ENCODE measurements at places on chromosomes 13 and 19.
A peak's percentile ranks its signal among the peaks of the same experiment; 100 is the strongest.

DNA sequence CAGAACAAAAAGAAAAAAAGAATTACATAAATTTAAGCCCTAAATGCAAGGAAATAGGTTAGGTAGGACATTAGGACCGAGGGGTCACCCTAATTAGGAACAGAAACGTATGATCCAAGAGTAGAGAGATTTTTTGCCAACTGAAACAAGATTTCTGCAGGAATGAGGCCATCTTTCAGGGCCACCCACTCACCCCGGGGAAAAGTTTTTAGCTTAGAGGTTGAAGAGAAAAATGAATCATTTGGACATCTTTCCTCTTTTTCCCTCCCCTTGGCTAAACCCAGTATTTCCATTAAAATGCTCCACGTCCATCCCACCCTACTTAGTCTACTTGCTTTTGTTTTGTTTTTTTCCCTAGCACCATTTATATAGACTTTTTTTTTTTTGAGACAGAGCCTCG is 10.6 kb upstream of the PNMA8A start:
- DNase-seq: peak; percentile 25

DNA sequence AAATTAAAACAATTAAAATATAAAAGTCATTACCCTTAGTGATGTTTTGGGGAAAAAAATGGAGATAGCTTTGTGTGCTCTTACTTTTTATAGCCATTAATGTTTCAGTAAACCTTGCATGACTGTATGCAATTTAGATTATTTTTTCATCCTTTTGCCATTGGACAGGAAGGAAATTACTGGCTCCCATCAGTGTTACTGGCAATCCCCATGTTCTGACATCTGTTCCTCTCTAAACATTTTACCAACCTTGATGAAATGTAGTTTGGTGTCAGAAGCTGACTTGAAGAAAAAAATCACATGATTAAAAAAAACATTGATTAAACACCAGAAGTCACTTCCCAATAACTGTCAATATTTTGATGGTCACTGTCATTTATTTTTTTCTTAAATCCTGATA is 52.3 kb upstream of the ZNF536 start:
- no peak for DNase-seq

- no peak for DNase-seq
These were observed 42.7 kb downstream of the INSR start for GRCh38 chr19:7251494-7251893.

- DNase-seq: no peak
These were observed 198.3 kb downstream of the KCNRG start for GRCh38 chr13:50213526-50213925.

- DNase-seq: no peak
These were observed 290.8 kb upstream of the PCDH9 start for GRCh38 chr13:67520886-67521285.

DNA sequence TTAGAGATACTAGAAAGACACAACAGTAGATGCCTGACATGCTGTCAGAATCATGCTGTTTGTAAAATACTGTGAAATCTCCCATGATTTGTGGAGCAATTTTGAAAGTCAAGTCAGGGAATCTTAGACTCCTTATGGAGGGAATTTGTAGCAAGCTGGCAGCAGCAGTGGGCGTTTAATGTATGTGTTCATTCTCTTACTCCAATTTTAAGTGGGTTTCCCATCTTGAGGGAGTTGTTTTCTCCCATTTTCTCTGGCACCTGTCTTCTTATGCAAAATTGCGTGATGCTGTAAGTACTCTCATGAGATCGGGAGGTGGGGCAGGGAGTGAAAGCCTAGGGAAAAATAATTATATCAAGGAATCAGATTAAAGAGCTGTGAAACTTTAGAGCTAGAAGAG is 16.0 kb upstream of the GTF2F2 start:
- DNase-seq: no peak

- no peak for DNase-seq
These were observed 1.3 kb downstream of the CLDN10 start for GRCh38 chr13:95553581-95554385.

DNA sequence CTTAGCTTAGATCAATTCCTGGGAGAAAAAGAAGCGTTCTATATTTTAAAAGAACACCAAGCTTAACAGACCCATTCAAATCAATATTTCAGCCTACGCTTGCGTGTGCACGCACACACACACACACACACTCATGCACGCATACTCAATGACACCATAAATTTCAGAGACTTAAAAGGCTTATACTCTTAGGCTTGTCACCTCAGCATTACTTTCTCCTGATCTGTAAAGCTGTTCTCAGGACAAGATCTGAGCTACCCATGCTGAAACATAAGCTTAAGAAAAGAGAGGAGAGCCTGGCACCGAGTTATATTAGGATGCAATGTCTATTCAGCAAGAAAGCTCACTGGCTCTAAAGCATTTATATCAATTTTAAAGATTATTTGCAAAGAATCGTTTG is 368.5 kb downstream of the FGF14 start:
- no peak for DNase-seq

GRCh38 chr19:12783291-12783848 is 7.9 kb upstream of the JUNB start:
- DNase-seq: no peak

- DNase-seq: no peak
These were observed 1189.7 kb downstream of the EFNB2 start for GRCh38 chr13:105345730-105346129.

GRCh38 chr19:35879068-35879467 is 10.7 kb downstream of the APLP1 start:
- no peak for DNase-seq

- no peak for DNase-seq
These were observed 1.2 kb upstream of the HIF3A start for GRCh38 chr19:46295401-46296201.

GRCh38 chr13:84443463-84443862 is 561.2 kb upstream of the SLITRK1 start:
- no peak for DNase-seq

DNA sequence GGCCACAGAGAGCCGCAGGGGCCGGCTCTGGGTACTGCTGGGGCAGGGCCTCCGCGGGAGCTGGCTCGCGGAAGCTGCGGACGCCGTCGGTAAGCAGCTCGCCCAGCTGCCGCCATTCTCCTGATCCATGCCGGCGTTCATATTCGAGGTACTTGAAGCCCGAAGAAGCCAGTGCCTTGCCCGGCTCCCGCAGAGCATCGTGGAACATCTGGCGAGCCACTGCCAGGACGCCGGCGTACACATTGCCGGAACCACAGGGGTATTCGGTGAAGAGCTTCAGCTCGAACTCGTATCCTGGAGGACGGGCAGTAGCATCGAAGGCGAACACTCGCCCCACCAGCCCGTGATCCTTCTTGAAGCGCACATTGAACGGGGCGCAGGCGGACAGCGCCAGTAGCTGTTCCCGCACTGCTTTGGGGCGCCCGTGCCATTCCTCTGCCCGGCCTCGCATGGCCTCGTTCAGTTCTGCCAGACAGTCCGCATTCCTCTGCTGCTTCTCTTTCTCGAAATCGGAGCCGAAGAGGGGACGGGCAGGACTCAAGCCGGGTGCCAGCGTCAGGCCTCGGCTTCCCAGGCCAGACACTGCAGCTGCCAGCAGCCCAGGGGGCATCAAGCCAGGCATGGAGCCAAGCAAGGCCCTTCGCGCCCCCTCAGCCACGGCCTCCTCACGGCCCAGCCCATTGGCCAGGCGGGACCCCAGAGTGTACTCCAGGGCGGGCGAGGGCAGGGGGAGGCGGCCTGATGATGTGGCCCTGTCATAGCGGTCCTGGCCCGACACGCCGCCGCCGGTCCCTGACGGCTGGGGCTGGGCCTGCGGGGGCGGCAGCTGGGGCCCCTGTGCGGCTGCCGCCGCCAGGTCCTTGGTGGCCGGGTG is 1.0 kb downstream of the IRF2BP1 start:
- DNase-seq: no peak

GRCh38 chr13:26529441-26529840 is 28.0 kb upstream of the WASF3 start:
- peak; percentile 72 for DNase-seq

DNA sequence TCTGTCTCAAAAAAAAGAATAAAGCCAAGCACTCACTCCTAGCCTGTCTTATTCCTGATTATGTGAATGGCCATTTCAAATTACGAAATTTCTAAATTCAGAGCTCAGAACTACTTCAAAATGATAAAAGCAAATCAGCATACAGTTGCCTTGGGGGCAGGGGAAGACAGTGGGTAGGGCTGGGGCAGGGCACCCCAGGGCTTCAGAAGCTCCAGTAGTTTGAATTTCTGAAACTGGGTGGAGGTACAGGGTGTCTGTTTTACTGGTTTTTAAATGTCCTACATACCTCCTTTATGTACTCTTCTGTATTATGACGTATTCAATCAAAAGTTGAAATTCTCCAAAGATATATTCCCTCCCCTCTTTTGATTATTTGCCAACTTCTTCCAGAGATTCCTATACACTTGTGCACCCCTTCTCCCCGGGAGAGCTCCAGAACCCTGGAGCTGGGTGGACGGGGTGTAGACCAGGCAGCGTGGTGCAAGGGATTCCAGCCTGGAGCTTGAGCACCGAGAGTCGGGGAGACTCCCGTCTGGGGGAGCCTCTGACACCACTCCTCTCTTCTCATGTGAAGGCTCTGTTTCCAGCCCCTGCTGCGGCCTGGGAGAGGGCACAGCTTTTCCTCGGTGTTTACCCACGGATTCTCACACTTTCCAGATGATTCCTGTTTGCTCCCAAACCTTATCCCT is 84.7 kb upstream of the GPR183 start:
- no peak for DNase-seq

DNA sequence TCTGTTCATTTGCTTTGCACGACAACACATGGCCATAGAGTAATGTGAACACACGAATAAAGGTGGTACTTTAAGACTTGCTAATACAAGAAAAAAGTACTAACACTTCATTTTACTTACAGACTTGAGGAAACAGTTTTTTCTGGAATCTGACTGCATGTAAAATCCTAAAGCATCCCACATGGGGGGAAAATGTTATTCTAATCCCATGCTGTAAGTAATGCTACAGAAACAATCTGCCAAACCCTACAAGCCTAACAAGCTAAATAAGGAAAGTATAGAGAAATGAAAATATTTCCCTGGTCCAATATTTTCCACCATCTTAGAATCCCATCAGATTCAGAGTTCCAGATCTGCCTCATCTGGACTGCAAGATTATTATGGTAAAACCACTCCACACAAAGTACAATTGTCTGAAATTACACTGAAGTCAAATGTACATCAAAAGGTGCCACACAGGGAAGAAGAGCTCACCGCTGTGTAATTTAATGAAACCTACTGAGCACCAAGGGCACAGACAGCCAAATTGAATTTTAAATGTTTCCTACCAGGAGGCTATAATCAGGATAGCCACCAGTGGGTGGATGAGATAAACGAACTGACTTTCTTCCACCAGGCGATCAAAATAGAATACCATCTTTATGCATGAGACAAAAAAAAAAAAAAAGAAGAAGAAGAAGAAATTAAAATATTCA is 22.0 kb downstream of the LHFPL6 start:
- no peak for DNase-seq

DNA sequence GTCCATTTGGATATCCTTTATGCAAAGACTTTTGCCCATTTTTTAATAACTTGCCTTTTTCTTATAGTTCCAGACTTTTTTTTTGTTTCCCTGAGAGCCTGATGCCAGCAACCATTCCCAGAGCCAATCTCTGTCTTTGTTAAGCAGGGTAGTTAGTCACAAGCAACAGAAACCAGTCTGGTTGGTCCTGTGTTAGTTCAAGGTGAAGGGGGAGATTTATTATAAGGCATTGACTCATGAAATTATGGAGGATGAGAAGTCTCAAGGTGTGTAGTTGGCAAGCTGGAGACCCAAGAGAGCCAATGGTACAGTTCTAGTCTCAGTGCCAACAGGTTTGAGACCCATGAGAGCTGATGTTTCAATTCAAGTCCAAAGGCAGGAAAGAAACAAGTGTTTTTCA is 33.0 kb downstream of the GPR12 start:
- DNase-seq: no peak

- no peak for DNase-seq
These were observed 11.2 kb downstream of the VASP start for GRCh38 chr19:45518469-45518826.

GRCh38 chr19:33705090-33705847 is 83.5 kb downstream of the CHST8 start:
- no peak for DNase-seq

DNA sequence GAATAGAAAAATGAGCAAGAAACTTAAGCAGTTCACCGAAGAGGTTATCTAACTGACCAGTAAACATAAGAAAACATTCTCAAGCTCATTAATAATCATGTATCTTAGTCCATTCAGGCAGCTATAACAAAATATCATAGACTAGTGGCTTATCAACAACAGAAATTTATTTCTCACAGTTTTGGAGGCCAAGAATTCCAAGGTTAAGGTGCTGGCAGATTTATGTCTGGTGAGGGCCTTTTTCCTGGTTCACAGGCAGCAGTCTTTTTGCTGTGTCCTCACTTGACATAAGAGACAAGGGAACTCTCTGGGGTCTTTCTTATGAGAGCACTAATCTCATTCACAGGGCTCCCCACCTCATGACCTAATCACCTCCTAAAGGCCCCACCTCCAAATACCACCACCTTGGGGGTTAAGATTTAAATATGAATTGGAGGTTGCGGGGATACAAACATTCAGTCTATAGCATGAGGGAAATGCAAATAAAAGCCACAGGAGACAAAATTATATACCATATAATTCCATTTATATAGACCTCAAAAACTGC is 123.6 kb downstream of the ZAR1L start:
- no peak for DNase-seq
